ENCODE measurements at places on chromosomes 6 and 20.

DNA sequence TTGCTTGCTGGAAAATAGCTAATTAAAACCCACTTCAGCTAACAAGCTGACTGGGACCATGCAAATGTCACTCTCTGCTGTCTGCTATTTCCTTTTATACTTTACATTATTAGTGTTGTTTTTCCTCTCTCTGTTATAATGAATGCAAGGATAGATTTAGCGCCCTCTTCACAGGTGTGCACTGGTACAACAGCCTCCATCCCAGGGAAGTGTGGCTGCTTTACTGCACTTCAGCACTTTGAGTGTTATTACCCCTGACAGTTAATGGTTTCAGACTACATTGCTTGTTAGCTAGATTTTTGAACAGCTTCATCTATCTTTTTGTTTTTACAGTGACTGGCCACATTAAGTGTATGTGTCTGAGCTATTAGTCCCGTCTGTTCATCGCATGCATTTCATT, 405.7 kb downstream of the RNF144B start:
- DNase-seq: no peak

GRCh38 chr6:7468382-7469081, 72.9 kb upstream of the DSP start:
- no peak for DNase-seq

DNA sequence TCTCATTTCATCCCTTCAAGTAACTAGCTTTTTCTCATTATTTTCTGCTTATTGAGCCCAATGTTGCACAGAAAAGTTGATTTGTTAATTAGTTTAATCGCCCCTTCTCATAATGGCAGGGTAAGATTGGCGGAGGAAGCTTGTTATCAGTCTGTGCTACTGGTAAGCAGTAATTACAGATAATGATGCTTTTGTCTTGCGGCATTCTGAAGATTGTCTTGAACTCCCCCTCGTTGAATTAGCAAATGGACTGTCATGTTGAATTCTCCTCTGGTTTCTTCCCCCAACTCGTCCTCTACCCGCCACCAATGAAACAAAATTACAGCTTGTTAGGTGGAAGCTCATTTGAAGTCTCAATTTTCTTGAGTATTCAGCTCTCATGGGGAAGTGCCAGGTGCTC, 39.4 kb downstream of the PRDM13 start:
- no peak for DNase-seq

GRCh38 chr6:73873081-73873480, 177.1 kb downstream of the CD109 start:
- DNase-seq: no peak

GRCh38 chr6:158768436-158768835, 50.7 kb downstream of the EZR start:
- no peak for DNase-seq

DNA sequence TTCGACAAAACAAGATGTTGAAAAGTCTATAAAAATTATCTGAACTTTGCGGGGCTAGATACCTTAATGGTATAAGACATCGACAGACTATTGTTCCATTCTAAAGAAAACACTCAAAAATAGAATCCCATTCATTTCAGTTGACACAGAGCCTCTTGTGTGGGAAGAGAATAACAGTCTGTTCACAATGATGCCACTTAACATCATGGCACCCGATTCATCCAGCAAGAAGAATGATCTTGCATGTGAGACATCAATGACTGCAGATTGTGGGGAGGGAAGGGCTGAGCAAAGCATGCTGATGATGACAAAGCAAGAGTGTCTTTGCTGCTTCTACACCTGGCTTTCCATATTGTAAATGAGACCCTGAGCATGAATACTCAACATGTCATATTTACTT, 49.7 kb upstream of the ARMH2 start:
- no peak for DNase-seq

DNA sequence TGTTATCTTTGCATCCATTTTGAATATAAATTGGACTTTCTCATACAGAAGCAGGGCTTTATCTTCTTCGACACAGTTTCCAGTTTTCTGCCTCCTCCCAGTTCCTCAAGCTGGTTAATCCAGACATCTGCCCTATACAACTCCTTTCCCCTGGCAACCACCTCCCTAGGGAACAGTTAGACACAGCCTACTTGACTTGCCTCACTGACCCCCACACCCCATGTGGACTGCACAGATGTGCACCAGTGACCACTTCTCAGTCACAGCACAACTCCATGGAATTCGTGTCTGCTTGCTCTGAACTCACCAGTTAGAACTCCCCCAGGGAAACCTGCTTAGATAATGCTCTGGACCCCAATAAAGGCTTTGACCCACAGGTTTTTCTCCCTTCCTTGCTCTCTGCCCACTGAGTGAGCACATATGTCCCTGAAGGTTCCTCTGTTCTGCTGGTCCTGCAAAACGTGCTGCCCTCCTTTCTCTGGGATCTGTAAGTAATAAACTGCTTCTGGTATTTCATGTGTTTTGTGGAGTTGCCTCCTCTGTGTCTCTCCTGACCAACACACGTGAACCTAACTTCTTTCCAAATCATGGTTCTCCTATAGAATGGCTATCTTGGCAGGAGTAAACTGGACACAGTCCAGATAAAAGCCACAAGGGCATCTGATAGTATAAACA, 351.2 kb downstream of the CD83 start:
- DNase-seq: no peak

- no peak for DNase-seq
Measured at GRCh38 chr6:135722679-135723078, 128.8 kb upstream of the PDE7B start.

GRCh38 chr6:138248878-138249277, 30.6 kb upstream of the PBOV1 start:
- DNase-seq: no peak

- DNase-seq: no peak
Measured at GRCh38 chr6:111862741-111863140, 10.5 kb downstream of the FYN start.

GRCh38 chr20:11368965-11369711, 548.6 kb upstream of the BTBD3 start:
- DNase-seq: no peak

- DNase-seq: no peak
Measured at GRCh38 chr6:72464246-72464645, 157.6 kb upstream of the KCNQ5 start.

GRCh38 chr6:190596-191395, 101.5 kb upstream of the DUSP22 start:
- DNase-seq: peak; percentile 54

DNA sequence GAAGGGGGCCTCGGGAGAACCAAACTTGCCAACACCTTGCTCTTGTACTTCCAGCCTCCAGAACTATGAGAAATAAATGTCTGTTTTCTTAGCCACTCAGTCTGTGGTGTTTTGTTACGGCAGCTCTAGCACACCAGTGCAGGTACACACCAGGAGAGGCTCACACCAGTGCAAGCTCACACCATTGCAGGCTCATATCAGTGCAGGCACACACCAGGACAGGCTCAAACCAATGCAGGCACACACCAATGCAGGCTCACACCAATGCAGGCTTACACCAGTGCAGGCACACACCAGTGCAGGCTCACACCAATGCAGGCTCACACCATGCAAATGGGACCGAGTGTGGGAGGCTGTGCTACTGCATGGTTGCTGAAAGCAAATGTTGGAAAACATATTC, 4.9 kb upstream of the CTCFL start:
- DNase-seq: no peak

DNA sequence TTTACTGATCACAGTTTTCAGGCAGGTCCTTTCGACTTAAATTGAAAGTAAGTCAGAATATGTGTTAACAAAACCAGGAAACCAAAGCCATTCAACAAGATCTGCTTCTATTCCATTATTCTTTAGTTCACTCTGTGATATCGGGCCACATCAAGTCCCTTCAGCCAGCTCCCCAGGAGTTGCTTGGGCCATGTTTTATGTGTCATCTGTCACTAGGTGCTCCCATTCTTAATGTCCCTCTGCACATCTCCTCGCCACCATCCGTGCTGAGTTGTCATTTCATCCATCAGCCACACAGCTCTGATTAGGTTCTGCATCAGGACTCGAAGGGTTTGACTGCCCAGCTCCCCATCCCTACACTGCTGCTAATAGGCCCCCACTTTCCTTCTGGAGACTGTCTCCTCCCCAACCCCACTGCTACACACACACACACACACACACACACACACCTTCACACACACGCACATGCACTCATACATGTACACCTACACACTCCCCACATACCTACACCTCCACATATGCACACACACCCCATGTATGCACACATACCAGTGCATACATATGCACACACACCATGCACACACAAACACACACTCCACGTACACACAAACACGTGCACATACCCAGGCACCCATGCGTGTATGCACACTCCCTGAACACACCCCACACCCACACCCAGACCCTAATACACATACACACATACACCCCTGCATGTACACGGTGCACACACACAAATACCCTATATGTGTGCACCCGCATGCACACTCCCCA, 143.3 kb upstream of the GMDS start:
- DNase-seq: no peak

GRCh38 chr6:17894191-17894590, 93.2 kb downstream of the KIF13A start:
- no peak for DNase-seq

- peak; percentile 29 for DNase-seq
Measured at GRCh38 chr6:153001767-153002612, 519 bp downstream of the MTRF1L start.

DNA sequence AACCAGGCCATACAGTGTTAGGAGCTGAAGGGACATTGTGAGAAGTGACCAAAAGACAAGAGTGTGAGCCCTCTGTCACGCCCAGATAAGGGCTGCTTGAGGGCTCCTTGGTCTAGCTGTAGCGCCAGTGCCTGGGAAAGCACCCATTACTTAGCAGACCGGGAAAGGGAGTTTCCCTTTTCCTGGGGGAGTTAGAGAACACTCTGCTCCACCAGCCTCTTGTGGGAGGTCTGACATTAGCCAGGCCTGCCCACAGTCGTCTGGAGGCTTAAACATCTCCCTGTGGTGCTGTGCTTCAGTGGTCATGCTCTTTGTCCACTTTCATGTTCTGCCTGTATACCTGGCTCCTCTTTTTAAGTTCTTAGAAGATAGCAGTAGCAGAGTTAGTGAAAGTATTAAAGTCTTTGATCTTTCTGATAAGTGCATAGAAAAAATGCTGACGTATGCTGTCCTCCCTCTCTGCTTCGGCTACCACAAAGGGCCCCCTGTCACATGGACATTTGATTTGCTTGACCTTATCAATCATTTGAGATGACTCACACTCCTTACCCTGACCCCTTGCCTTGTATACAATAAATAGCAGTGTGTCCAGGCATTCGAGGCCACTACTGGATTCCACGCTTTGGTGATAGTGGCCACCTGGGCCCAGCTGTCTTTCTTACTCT, 201.5 kb upstream of the ECI2 start:
- peak; percentile 47 for DNase-seq

GRCh38 chr6:104623052-104623690, 236.5 kb downstream of the HACE1 start:
- peak; percentile 19 for DNase-seq

GRCh38 chr6:143007646-143008045, 53.0 kb upstream of the AIG1 start:
- no peak for DNase-seq

GRCh38 chr6:156689656-156690055, 87.5 kb upstream of the ARID1B start:
- no peak for DNase-seq

GRCh38 chr20:58996226-58996611, 10.8 kb downstream of the CTSZ start:
- no peak for DNase-seq

DNA sequence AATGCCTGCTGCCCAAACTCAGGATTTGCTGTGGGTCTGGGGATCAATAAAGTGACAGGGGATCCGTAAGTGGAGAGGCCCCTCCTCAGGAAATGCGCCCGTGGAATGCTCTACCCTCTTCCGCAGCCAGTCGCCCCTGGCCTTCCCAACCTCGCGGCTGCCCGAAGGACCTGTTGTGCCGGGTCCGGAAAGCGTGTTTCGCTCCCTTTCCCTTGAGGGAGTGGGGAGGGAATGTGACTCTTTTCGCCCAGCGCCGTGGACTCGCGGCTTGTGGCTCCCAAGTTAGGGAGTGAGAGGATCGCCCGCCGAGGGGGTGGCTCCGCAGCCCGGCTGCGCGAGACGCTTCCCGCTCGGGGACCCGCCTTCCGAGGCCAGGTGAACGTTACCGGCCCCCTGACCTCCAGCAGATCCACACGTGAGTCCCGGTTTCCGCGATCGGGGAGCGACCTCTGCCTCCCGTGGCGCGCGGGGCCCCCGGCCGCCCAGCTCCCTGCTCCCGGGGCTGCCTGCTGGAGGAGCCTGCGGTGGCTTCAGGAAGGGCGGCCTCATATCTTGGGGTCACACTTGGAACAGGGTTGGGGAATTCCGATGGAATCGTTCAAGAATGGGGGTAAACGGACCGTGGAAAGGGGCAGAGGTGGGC, 666 bp downstream of the TPD52L1 start:
- no peak for DNase-seq

- peak; percentile 9 for DNase-seq
Measured at GRCh38 chr6:98920904-98921431, 26.8 kb downstream of the FBXL4 start.

- peak; percentile 93 for DNase-seq
Measured at GRCh38 chr6:52389626-52390360, 27.8 kb downstream of the PAQR8 start.

DNA sequence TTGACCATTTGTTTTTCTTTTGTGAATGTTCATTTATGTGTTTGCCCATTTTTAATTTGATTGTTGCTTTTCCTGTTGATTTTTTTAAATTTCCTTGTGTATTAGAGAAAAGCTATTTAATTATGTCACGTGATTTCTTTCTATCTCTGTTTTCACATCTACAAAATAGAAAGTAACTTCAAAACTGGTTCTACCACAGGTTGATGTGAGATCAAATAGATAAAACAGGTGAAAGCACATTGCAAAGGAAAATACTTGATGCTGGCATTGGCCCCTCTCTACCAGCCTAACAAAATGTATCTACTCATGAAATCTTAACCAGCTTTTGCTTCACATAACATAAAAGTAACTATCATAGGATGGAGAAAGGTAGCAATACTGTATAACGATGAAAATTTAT, 129.2 kb downstream of the TMEM242 start:
- no peak for DNase-seq

GRCh38 chr6:98633886-98634285, 200.5 kb upstream of the POU3F2 start:
- DNase-seq: no peak

- no peak for DNase-seq
Measured at GRCh38 chr20:6691516-6691915, 76.0 kb upstream of the BMP2 start.

DNA sequence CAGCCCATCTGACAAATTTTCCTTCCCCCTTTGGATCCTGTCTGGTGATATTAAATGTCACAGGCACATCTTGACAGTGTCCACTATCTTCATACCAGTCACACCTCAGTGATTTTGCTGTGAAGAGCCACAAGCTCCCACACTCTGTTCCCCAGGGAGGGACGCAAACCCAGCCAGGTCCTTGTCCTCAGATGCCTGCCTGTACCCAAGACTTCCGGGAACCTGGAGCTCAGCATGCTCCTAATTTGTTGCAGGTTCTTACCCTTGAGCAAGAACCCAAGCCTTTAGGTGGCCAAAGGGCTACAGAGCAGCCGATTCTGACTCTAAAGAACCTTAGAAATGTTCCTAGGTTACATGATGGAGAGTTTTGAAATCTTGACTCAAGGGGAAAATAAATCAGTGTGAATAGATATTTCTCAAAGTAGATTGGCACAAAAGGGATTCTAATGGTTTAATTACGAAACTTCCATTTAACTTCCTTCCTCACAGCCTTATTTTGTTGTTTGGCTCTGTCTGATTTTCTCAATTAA, 66.2 kb upstream of the MTHFD1L start:
- no peak for DNase-seq
